CD4-positive, alpha-beta T cell treated with Interleukin-10 for 1 hour (primary cell): ENCODE measurements at places on chromosomes 16 and 17.

DNA sequence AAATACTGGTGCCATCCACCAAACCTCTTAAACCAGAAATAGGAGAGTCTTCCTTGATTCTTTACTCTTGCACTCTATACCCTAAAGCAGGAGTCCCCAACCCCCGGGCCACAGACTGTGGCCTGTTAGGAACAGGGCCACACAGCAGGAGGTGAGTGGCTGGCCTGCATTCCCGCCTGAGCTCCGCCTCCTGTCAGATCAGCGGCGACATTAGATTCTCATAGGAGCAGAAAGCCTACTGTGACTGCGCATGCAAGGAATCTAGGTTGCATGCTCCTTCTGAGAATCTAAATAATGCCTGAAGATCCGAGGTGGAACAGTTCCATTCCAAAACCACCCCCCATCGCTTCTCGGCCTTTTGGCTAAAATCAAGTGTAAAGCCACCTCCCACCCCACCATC lies 30.3 kb upstream of the SRCIN1 start:
- DNase-seq: no peak

DNA sequence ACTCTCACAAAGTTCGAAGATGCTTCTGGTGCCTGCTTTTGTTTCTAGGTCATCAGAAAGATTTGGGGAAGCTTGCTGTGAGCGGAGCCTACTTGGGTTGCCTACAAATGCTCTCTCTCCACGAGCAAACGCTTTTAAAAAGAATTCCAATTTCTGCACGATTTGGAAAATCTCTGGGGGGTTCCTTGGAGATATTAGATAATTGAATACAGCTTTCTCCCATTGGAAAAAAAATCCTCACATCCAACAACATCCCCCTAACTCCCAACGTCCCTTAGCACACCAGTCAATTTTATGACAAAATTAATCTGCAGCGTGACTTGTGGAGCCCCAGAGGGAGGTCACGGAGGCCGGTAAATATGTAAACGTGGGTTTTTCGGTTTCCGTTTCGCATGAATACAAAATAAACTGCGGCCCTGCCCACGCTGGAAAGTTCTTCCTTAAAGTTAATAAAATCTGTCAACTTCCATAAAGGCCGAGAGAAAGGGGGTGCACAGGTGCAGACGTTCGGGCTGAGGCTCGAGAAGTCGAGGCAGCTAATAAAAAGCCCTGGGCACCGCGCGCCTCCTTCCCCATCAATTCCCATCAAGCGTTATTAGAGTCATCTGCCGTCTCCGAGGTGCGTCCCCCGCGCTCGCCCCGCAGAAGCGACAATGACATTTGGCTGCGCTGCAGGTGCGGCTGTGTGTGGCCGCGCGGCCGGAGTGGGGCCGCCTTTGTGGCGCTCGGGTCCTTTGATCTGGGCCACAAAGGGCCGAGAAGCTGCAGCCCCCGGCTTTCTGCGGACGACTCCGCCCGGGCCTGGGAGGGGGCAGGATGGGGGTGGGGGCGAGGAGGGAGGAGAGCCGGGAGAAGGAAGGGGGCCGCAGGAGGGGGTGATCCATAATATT lies 37.6 kb downstream of the SALL1 start:
- DNase-seq: no peak

- DNase-seq: no peak
Measured at GRCh38 chr17:67509390-67510287, 132.6 kb downstream of the PITPNC1 start.

DNA sequence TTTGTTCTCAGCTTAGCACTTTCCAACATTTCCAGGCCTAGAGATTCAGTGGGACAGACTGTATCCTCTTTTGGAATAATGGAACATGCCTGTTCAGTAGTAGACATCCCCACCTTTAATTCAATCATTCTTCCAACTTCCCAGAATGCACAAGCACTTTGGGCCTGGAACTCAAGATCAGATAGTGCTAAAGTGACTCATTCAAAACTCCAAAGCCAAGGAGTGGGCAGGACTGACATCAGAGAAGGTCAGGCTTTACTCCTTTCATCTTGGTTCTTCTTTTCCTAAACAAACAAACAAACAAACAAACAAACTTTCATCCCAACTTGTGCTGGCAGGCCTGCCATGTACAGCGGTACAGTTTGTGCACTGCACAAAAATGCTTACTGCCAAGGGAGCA lies 172.0 kb downstream of the AXIN2 start:
- DNase-seq: no peak

DNA sequence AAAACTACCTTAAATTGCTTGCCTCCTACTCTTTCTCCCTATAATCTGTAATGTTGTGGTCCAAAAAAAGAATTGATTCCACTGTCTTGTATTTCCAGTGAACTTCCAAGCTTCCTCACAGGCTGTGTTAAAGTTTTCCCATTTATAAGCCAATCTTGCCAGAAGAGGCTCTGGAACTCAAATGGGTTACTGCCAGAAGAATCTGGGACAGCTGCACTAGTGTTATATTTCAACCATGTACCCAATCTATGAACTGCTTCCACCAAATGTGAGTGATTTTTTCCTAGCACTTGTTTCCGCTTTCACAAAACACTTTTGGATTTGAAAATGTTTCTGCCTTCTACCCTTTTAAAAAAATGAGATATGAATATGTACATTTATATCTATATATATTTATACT lies 1.8 kb downstream of the CCDC43 start:
- no peak for DNase-seq
